T-helper 9 cell (primary cell): ENCODE measurements at places on chromosomes 4 and X.

- peak; percentile 32 for DNase-seq
Measured at GRCh38 chr4:184168406-184169019, 49.2 kb downstream of the ENPP6 start.

DNA sequence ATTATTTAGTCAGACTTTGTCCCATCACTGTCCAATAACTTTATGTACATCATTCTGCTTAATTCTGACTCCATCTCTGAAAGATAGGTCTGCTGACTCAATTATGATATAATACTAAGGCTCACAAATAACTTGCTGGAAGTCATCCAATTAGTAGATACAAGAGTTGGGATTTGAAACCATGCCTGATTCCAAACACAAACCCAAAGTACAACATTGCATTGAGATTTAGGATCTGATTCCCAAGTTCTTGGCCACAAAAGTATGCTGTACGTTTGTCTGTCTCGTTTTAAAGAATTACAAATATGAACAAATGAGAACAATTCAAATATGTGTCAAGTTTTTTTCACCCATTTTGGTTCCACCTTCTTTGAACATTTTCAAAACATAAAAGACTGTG, 108.8 kb downstream of the AMELX start:
- DNase-seq, result no peak

DNA sequence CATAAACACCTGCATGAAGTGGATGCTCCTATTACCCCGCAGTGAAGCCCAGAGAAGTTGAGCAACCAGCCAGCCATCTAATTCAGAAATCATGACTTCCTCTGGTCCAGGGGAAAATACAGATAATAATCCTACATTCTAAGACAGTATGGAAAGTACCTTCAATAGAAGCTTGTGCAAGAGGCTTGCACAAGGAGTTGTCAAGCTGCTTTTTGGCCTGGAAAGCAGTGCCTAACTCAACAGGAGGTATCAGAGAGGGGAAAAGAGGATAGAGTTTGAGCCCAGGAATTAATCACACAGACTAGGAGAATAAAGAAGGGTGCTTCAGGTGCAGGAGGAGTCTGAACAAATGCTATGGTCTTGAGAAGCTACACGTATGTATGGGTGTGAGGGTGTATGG, 26.7 kb downstream of the TMEM192 start:
- DNase-seq, result no peak

- DNase-seq, result no peak
Measured at GRCh38 chr4:136812100-136812880, 720.0 kb downstream of the PCDH18 start.

- no peak for DNase-seq
Measured at GRCh38 chr4:37236165-37236564, 8.4 kb upstream of the NWD2 start.

GRCh38 chr4:41360921-41361793, 104.4 kb downstream of the UCHL1 start:
- no peak for DNase-seq

- no peak for DNase-seq
Measured at GRCh38 chr4:174086829-174087799, 196.4 kb downstream of the FBXO8 start.

GRCh38 chr4:71272976-71273375, 65.8 kb upstream of the SLC4A4 start:
- DNase-seq, result no peak

- no peak for DNase-seq
Measured at GRCh38 chr4:133402616-133403015, 253.5 kb downstream of the PCDH10 start.

- no peak for DNase-seq
Measured at GRCh38 chrX:150269605-150270254, 93.4 kb upstream of the MAMLD1 start.

DNA sequence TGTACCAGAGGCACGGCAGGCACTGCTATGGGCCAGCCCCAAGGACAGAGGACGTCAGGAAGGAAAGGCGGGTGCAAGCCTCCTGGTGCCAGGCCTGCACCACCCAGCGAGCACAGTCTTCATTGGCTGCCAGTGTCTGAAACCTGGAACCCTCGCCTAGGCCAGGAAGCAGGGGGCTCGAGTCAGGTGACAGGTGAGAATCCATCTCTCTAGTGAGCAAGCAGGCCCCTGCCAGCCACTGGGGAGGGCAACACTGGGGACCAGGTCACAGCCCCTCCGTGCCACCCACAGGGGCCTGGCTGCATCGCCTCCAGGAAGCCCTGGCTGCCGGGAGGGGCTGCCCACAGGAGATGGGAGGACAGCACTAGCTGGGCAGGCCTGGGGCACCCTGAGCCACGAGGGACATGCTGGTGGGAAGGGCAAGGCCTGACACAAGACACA, 6.9 kb upstream of the HAUS3 start:
- DNase-seq, result no peak

GRCh38 chr4:97867557-97868091, 275.7 kb downstream of the STPG2 start:
- DNase-seq, result no peak

DNA sequence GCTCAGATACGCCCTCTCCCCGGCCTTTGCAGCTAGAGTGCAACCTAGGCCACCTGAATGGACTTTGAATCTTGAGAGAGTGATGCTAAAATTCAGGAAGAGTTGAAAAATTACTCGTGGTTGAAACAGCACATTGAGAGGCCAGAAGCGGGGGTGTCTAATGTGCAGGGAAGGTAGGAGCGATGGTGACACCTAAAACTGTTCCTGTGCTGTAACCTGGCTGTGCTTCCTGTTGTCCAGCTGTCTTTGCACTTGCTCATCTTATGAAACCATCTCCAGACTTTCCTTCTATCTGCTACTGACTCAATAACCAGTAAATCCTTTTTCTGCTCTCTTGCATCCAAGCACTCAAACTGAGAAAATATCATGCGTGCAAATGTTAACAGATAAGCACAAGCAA, 106.4 kb upstream of the RPS6KA3 start:
- no peak for DNase-seq

DNA sequence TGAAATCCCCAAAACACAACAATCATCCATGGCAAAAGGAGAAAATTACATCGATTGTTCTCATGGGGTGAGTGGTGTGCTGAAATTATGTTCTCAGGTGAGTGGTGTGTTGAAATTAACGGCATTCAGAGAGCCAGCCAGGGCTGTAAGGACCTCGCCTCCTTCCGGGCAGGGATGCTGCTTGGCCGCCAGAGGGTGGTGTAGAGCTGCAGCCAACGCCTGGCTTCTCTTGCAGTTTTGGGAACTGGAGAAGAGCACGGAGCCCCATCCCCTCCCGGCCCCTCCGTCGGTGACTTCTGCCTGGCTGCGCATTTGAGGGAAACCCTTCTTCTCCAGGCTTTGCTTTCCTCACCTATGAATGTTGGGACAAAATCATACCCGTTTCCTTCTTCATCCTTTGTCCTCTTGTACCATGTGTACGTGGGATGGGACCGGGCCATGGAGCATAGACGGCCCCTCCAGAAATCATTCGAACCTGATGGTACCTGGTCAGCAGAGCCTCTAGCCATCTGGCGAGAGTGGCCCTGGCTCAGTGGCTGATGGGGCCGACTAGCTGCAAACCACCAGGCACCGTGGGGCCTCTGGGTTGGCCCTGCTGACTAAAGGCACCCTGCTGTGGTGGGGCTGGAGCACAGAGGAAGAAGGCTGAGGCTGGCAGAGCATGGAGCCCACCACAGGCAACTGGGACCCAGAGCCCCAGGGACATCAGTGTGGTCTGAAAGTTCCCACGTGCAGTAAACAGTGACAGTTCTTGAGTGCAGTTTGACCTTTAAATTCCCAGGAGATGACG, 28.4 kb downstream of the TRMT44 start:
- peak; percentile 25 for DNase-seq

- DNase-seq, result peak; percentile 31
Measured at GRCh38 chr4:107721436-107722100, 1.5 kb upstream of the PAPSS1 start.
